Stimulated activated CD4-positive, alpha-beta T cell treated with anti-CD3 and anti-CD28 coated beads, TNF-alpha, amount 100 ng/mL, for 48 hours (primary cell): ENCODE measurements at places on chromosomes 12 and 14.

- DNase-seq, result no peak
Observed at GRCh38 chr12:101019667-101020066, 190.4 kb downstream of the SLC5A8 start.

DNA sequence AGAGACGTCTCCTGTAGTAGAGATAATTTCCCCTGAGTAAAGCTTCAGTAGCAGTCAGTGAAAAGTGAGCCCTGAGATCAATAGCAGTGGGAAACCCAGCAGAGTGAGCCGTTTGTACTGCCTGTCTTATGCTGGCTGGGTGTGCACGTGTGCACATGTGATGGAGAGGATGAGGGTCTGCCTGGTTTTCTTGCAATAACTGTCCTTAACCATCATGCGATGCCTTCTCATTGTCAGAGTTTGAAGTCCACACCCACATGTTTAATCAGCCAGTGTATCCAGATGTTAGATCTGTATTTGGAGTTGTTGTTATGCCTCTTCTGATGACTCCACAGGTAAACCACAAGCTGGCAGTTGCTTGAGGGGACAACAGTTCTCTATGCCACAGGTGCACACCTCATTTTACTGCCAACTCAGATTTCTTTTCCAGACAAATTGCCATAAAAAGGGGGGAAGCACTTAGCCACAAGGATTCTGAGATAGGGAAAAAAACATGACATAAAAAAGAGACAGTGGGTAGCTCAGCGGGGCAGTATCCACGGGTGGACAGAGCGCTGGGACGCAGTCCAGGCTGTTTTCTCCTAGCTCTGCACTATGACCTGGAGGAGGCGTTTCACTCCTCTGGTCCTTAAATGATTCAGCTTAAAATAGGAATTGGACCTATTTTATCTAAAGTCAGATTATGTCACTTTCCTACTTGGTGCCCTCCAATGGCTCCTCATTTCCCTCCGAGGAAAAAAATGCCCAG lies 192.3 kb downstream of the ANO6 start:
- no peak for DNase-seq

DNA sequence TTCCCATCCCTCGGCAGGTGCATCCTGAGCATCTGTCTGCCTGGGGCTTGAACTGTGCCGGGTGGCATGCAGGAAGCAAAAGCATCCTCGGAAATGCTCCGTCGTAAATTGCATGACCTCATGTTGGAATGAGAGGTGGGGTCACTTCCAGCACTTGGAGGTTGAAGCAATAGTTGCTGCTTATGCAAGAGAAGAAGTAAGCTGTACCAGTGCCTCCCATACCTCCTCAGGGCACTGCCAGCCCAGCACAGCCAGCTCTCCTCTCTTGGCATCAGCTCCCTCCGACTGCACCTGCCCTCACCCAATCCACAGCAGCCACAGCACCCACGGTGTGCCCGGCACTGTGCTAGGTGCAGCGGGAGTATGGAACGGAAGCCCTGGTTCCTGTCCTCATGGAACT lies 11.5 kb downstream of the TEAD4 start:
- no peak for DNase-seq

DNA sequence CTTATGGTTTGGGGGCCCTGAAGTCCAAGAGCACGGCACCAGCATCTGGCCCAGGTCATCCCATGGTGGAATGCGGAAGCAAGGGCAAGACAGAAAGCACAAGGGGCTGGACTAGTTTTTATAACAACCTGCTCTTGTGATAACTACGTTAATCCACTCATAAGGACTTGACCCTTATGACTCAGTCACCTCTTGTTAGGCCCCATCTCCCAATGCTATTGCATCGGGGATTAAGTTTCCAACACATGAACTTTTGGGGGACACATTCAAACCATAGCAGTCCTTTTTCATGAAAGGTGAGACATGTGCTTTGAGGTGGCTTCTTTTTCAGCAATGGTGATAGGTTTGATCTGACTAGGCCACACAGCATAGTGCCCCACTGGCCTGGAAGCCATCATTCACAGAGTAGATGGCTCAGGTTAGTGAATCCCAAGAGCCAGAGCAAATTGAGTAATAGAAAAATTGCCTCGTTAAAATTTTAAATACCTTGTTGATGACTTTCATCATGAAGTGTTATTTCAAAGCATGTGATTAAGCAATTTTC lies 12.1 kb downstream of the FRMD6 start:
- no peak for DNase-seq

- DNase-seq, result no peak
Observed at GRCh38 chr14:97074856-97075255, 277.7 kb downstream of the VRK1 start.

- DNase-seq, result no peak
Observed at GRCh38 chr14:92037989-92038388, 1.9 kb downstream of the TRIP11 start.

GRCh38 chr12:53736592-53736991 lies 9.3 kb upstream of the CALCOCO1 start:
- no peak for DNase-seq

DNA sequence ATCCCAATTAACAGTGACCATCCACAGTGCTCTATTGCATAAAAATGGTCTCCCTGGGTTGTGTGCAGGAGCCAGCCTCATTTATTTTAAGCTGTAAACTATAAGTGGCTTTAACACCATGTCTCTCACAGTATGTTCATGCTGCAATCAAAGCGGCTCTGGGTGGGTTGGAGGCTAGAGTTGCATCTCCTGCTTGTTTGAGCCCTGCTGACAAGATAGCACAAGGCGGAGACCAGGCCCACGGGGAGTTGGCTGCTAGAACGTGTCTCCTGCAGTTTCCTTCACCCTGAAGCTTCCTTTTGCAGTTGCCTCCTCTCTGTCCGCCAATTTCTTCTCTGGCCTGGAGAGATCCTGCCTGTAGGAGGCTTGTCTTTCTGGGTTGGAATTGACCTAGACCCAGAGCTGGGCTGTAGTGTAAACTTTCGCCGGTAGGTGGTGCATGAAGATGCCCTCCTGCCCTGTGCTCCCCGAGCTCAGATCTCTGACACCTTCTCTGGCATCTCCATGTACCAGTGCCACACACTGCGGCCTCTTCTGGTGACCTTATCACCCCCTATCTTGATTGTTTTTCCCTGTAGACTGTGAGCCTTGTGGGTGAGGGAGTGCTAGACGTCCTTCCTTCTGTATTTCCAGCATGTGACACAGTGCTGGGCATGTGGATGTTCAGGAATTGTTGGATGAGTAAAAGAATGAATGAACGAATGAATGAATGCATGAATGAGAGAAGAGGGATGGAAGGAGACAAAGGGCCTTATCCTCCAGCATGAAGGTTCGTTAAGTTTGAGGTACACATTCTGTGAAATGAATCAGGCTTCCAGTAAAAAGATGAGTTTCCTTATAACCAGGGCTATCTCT lies 10.4 kb downstream of the OTUB2 start:
- peak; percentile 60 for DNase-seq

DNA sequence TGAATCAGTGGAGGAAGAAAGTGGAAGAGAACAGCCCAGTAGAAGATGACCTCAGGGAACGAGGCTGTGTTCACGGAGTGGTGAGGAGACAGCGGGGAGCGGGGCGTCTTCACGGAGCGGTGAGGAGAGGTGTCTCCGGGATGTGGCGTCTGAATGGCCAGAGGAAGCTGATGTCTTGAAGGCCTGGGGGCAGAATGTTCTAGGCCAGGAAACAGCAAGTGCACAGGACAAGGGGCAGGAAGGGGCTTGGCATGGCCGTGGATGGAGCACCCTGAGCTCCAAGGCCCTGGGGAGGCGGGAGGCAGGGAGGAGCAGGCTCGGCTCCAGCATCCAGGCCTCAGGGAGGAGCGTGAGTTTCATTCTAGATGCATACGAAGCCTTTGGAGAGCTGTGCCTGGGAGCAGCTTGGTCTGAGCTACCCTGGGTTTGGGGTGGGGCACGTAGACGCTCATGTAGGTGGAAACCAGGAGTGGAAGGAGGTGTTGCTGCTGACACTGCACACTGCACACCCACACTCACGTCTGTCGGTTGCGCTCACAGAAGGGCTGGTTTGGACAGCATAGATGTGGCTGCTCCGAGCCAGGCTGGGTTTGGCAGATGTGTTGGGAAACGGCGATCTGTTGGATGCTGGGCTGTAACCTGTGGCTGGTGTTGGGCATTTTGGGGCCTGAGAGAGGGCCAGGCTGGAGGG lies 131.6 kb downstream of the ADGRD1 start:
- DNase-seq, result no peak

DNA sequence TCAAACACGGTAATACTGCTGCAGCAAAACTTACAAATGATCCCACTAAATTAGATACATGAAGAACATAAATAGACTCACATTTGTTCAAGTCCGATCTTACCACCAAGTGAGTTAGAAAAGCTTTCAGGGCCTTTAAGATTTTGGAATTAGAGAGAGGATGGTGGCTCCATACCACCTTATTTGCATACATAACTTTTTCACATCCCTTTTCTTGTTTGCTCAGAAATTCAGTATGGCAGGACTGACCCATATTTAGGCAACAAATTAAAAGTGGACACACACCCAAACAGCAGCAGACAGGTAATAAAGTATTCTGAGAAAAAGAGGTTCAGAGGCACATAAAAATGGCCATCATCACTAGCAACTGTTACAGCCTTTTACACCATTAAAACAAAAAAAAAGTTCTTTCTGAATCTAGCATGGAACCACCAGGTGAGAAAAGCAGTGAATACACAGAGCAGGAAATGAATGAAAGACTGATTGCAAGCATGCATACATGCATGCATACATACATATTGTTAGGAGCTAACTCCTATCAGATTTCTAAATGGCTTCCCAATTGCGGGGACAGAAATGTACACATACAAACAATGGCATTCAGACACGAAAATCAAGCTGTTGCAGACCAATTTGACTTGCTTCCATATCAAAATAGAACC lies 23.3 kb downstream of the STXBP6 start:
- no peak for DNase-seq

DNA sequence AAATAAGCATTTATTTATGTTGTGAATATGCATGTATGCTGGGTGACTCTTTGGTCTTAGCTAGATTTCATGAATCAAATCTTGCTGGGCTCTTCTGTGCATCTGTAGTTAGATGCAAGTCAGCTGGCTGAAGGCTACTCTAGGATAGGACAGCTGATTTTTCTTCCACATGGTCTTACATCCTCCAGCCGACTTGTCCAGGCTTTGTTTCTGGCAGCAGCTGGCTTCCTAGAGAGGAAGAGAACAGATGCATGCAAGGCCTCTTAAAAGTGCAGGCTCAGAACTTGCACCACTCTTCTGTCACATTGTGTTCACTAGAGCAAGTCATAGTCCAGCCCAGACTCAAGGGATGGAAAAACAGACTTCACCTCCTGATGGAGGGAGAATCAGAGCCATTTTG lies 435.4 kb upstream of the STXBP6 start:
- DNase-seq, result no peak

DNA sequence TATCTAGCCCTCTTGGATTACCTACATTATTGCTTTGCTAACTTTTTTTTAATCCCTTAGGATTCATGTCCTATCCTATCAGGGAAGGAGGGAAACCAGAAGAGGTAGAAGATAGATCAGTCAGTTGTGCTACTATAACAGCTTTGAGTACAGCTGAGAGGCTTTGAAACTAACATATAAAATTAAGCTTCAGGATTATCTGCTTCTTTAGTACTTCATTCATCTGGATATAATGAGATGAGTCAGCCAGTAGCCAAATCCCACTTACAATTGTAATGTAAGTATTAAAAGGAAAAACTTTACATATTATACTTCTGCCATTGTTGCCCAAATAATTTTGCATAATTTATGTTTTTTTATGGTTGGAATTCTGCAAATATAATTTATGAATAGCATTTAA lies 33.4 kb upstream of the ANO6 start:
- DNase-seq, result no peak

DNA sequence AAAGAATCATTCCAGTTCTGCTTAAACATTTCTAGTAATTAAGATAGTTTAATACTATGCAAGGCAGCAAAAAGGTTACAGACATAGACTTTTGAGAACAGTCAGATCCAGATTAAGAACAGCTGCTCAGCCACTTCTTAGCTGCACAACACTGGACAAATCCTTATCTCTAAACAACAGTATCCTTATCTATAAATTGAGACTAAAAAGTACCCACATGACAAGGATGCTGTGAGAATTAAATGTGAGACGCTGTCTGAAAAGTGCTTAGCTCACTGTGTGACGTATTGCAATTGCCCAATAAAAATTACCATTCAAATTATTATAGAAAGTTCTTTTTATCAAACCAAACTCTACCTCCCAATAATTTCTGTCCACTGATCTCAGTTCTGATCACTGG lies 35.5 kb downstream of the BORCS5 start:
- no peak for DNase-seq

DNA sequence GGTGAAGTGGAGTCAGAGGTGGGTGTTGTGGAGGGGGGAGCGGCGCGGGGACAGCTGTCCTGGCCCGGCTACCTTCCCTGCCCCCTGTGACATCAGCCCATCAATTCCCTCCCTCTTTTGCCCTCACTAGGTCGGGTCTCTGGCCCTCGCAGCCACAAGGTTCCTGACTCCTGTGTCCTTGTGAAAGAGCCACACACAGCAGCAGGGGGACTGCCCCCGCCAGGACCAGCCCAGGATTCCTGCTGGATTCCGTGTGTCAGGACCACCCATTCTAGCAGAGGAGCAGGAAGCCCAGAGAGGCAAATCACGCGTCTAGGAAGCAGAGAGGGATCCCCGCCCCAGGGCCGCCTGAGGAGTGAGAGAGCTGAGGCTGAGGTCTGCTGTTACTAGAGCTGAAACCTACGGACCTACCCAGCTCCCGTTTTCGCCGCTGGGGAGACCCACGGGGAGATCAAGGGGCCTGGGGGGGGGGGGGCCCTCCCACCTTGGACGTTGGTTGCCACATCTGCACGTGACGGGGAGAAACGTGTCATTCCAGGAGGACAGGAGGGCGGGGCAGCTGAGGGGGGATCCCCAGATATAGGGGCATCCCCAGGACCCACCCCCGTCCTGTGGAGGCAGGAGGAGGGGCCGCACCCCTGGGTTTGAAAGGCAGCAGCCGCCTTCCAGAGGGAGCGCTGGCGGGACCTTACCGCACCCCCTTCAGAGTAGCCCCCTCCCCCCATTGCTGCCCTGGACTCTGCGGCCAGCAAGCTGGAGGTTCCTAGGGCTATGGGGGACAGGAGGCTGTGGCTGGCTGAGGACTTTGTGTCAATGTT lies 12.5 kb upstream of the INF2 start:
- DNase-seq, result no peak

- DNase-seq, result no peak
Observed at GRCh38 chr12:93804392-93805179, 127.4 kb downstream of the CRADD start.

DNA sequence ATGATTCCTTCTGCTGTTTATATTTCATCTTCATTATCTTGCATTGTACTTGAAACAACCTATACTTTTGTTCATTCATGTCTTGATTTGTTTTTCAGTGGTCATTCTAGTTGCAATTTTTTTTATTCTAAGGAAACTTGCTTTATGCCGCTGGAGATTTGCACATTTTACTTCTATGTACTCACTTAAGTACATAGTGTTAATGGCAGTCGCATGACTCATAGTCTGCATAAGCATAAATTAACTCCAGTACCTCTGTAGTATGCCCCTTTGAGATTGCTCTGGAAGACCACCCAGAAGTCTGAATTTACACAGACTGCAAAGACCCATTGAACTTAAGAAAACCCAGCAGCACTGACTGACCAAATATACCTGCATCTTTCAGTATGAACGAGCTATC lies 77.0 kb downstream of the MSRB3 start:
- no peak for DNase-seq
